ENCODE measurements at places on chromosomes 7 and 10. TPM values are rescaled to one million over a fixed set of nuclear protein-coding genes. Genes with fewer than 3 reads are reported as not detected.

GARIN1A gene
- 3.0 TPM for total RNA-seq

IL2RA gene
- 0.81 TPM for total RNA-seq

- no peak for DNase-seq
Measured at GRCh38 chr10:692682-693351, 3.3 kb upstream of the DIP2C start.

NYAP1 gene
- 1.4 TPM for total RNA-seq

GPR26 gene
- total RNA-seq, result not detected

GRCh38 chr10:24623383-24623782 is 100.3 kb downstream of the ARHGAP21 start:
- DNase-seq, result no peak

DNA sequence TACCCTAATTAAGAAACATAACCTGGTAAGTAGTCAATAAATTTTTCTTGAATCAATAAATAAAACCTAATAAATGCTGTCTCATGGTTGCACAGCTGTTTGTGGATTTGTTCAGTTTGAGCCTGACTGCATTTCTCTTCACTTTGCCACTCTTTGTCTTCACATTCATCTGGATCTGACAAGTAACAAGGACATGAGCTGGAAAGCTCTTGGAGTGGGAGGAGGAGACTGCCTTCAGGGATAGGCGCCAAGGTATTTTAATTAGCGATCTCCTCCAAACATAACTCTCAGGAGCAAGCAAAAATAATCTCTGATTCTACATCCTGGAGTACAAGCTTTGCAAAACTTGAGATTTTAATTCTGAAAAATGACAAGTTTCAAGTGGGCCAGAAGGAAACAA is 251.0 kb downstream of the BMPER start:
- DNase-seq, result no peak

Measured in posterior vena cava (tissue), 2 donors.